ENCODE measurements at places on chromosomes 5 and 9.

GRCh38 chr9:24297931-24298330 is 247.8 kb downstream of the IZUMO3 start:
- no peak for DNase-seq

GRCh38 chr5:126814721-126815404 is 37.9 kb downstream of the LMNB1 start:
- no peak for DNase-seq

- no peak for DNase-seq
Measured at GRCh38 chr9:77800924-77801551, 152.9 kb upstream of the GNA14 start.

GRCh38 chr5:62341783-62342475 is 35.9 kb downstream of the KIF2A start:
- DNase-seq: no peak

- DNase-seq: no peak
Measured at GRCh38 chr5:108814551-108814950, 66.9 kb downstream of the FER start.

DNA sequence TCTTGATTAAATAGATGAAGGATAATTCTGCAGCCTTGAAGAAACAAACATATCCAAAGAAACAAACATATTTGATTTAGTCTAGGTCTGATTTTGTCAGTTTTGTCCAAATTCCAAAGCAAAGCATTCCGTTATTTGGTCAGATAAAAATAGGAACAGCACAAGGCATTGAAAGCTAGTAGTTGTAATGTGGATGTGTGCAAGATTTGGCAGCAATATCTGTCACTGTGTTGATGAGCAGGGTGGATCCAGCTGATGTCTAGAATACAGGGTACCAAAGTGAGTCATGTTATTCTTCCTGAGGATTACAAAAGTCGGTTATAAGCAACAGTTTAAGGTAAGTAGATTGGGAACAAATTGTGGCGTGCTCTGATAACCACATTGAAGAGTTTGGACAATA is 69.3 kb upstream of the PLPPR1 start:
- no peak for DNase-seq

DNA sequence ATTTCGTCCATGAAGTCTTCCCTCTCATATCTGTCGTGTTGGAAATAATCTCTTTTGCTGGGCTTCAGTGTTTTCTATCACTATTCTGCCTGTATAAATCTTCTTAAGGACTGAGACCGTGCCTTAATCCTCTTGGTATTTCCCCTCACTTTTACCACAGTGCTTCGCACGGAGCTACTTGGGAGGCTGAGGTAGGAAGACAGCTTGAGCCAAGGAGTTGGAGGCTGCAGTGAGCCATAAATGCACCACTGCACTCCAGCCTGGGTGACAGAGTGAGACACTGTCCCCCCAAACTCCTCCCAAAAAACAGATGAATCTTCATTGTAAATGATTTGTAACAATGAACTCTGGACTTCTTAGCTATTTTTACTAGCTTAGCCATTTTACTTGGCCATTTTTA is 57.8 kb downstream of the PHAX start:
- DNase-seq: no peak

GRCh38 chr5:128551476-128551875 is 13.4 kb upstream of the FBN2 start:
- no peak for DNase-seq

DNA sequence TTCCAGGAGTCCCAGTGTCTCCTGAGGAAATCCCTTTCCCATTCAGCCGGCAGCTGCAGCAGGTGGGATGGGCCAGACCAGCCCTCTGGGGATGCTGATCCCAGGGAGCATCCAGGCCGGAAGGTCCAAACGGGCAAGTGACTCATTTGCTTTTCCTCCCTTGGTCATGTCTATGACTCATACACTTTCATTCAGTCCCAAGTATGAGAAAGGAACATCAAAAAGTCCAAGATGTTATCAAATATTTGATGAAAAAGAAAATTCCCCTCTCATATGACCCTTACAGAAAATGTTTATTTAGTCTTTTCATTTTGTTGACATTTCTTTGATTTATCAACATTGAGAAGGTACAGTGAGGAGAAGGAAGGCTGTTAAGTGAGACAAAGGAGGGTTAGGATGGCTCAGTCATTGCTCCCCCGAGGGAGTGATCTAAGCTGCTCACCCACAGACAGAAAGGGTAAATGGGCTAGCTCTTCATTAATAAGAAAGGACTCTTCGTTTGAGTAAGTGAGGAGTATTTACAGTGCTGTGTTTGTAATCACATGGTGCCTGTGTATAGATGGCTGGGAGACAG is 117.6 kb upstream of the ANKRD55 start:
- no peak for DNase-seq

- DNase-seq: no peak
Measured at GRCh38 chr9:3847377-3847776, 321.6 kb upstream of the RFX3 start.

DNA sequence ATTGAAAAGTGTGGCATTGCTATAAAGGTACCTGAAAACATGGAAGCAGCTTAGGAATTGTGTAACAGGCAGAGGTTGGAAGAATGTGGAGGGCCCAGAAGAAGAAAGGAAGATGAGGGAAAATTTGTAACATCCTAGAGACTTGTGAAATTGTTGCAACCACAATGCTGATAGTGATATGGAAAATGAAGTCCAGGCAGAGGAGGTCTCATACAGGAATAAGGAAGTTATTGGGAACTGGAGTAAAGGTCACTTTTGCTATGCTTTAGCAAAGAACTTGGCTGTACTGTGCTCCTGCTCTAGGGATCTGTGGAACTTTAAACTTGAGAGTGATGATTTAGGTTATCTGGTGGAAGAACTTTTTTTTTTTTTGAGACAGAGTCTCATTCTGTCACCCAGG is 43.5 kb downstream of the PTPDC1 start:
- DNase-seq: no peak

- DNase-seq: no peak
Measured at GRCh38 chr5:135678640-135679268, 100.0 kb upstream of the CXCL14 start.

DNA sequence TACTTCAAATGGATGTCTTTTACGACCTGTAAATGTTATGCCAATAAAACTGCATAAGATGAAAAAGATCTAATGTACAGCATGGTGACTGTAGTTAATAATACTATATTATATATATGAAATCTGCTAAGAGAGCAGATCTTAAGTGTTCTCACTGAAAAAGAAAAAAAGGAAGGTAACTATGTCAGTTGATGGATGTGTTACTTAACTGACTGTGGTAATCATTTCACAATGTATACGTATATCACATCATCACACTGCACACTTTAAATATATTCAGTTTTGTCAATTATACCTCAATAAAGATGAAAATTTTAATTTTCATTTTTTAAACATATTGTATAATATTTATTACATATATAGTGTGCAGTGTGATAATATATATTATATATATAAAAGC is 31.9 kb downstream of the THBS4 start:
- no peak for DNase-seq

DNA sequence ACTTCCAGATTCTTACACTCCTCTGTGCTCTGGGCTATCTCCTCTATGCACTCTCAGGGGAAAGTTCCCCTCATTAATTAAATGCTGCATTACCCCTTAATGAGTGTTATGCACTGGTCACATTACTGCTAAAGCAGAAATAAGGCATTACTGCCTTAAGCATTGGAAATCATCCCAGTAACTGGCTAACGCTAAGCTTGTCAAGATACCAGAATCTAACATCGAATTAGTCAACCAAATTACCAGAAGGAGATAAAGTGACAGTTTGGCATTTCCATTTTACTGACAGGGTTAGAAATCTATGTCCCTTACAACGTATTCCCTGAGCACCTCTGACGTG is 69.5 kb upstream of the FAM169A start:
- DNase-seq: no peak

GRCh38 chr5:63959177-63959982 is 2.9 kb downstream of the HTR1A start:
- peak; percentile 92 for DNase-seq

DNA sequence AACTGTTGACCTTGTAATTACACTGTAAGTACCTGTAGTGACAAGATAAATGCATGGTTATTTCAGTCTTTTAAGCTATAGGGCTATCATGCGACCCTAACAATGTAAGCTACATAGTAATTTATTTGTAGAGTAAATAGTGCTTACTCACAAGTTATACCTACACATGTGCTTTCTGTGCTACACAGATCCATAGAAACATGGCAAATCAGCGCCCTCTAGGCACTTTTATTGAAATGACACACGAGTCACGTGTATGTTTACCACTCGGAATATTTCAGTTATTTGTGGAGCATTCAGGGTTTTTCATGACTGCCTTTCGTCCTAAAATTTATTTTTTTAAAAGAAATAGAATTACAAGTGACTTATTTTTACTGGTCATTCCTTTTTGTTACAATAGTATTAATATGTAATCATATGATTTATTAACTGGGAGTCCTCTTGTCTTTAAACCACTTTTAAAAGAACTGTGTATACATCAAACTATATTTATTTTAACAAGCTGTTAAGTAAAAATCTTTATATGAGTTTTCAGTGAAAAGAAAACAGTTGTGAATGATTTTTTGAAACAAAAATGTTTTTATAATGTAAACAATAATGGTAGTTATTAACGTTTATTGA is 1242.3 kb upstream of the WWC1 start:
- DNase-seq: peak; percentile 64

DNA sequence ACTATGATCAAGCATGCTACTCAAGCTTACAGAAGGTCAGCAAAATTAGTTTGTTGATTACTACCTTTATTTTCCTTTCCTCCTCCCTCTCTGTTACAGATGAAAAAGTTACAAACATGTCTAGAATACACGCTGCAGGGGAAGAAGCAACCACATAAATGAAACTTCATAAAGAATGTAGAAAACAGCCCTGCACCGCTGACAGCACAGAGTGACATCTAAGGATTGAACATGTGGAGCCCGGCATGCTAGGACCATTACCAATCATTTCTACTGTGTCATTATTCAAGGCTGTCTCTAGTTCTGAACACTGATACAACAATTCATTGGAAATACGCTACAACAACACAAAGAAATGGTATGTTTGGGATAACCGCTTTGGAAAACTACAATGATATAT is 261.1 kb downstream of the MLLT3 start:
- DNase-seq: peak; percentile 51

GRCh38 chr9:114898741-114899140 is 31.6 kb downstream of the TNFSF8 start:
- DNase-seq: no peak

GRCh38 chr5:124436294-124436693 is 310.1 kb downstream of the ZNF608 start:
- no peak for DNase-seq

GRCh38 chr9:98409719-98410118 is 154.3 kb upstream of the TBC1D2 start:
- DNase-seq: no peak

GRCh38 chr5:106121972-106122605 is 1548.6 kb downstream of the EFNA5 start:
- no peak for DNase-seq

- no peak for DNase-seq
Measured at GRCh38 chr5:38289457-38289856, 31.1 kb downstream of the EGFLAM start.

- DNase-seq: no peak
Measured at GRCh38 chr5:38831909-38832308, 13.9 kb upstream of the OSMR start.

DNA sequence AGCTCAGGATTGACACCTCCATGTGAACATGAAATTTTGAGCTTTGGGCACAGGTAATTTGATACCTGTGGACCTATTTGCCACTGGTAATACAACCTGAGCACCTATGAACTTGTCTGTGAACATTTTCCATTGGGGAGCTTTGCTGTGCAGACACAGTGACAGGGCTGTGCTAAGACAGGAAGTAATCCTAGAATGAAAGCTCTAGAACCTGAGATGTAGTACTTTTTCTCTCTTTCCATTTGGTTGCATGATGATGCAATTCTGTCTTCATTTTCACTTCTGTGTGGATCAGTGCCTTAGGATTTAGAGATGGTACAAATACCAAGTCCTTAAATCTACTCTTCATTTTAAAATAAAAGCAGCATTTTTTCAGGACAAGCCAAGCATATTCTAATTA is 216.9 kb downstream of the NR3C1 start:
- no peak for DNase-seq

DNA sequence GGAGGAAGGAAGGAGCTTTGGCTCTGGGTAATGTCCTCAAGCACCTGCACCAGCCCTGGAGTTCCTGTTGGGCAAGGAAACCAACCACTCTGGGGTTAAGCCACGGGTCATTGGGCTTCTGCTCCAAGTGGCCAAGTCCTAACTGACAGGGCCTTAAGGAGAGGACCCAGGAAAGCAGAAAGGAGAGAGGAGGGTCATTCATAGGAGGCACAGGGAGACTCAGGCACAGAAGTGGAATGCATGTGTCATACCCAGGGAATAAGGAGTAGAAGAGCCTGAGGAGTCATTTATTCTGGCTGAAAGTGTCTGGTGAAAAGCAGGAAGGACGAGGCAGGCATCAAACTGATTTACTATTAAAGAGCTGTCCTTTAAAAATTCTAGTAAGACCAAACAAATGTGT is 129.2 kb downstream of the DMRT2 start:
- no peak for DNase-seq

DNA sequence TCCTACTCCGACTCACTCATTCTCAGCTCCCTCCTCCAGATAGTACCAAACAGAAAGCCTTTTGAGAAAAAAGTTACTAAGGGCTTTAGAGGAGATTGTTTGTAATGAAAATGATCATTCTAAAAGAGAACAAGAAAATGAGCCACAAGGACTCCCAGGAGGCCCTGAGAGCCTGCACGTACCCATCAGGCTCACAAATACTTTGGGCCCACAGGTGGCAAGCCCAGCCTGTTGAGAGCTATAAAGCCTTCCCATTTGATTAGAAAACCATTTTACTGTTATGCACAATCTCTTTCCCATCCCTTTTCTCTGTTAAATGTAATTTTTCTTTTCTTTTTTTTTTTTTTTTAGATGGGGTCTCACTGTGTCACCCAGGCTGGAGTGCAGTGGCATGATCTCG is 136.1 kb downstream of the LHFPL2 start:
- no peak for DNase-seq

DNA sequence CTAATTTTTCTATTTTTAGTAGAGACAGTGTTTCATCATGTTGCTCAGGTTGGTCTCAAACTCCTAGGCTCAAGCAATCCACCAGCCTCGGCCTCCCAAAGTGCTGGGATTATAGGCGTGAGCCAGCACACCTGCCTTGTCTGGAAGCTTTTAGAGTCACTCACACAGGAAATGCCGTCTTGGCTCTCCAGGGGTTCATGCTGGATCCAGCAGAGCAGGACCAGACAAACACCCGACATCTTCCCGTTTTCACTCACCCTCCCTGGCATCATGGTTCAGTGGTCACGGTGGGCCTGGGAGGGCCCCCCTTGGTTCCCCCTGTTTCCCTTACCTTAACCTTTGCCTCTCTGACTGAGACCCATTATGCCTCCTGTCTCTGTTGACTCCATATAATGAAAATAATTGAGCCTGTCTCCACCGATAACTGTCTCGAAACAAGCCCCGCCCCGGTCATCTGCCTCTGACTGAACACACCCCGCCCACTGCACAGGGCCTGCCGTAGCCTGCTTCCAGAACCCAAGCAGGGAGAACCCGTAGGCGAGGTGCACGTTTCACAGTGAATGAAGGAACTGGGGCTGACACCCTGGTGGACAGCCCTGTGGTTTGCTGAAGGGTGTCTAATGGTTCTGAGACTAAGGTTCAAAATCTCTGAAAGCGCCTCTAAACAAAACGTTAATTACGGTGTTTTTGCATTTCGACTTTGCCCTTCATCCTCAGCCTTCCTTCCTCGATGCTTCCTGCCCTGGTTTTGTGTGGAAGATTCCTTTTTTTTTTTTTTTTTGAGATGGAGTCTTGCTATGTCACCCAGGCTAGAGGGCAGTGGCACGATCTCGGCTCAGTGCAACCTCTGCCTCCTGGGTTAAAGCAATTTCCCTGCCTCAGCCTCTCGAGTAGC is 39.7 kb upstream of the SPRY4 start:
- no peak for DNase-seq
